ENCODE measurements at places on chromosomes 7 and 10. TPM values are rescaled to one million over a fixed set of nuclear protein-coding genes. Genes with fewer than 3 reads are reported as not detected.

The NYAP1 gene
- not detected for total RNA-seq

The GPR85 gene
- 0.24 TPM for total RNA-seq

The GNGT1 gene
- total RNA-seq, result not detected

The IKZF1 gene
- 10.5 TPM for total RNA-seq

The CYP2W1 gene
- not detected for total RNA-seq

The LIPN gene
- total RNA-seq, result not detected

The MYH16 gene
- not detected for total RNA-seq

The PRKCQ gene
- 36.9 TPM for total RNA-seq

DNA sequence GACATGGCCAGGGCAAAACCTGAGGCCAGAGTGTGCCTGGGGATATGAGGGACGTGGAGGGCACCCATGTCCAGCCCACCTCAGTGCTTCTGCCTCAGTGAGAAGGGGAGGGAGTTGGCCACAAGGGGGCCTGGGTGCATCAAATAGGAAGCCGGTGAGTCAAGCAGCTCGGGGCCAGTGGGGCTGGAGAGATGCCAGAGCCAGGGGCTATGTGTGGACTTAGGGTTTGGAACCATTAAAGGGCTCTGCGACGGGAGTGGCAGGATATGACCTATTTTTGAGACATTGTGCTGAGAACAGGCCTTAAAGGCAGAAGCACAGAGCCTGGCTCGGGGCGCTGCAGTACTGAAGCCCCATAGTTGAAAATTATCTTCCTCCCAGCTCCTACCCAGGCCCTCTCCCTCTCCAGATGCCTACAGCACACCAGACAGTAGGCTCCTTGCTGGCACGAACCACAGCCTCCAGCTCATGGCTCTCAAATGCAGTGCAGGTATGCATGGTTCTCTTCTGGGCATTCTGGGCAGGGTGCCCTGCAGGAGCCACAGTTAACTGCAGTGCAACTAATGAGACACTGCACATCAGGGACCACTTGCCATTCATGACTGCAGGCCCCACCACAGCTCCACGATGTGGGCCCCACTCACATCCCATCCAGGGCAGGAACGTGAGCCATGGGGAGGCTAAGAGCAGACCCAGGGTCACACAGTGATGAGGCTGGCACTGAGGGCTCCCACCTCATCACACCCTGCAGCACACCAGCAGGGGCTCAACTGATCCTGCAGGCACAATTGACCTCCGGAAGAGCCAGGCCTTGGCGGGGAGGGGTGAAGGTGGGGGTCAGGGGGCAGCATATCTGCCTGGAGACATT is 7.2 kb upstream of the PGAM2 start:
- no peaks in the 10 kb centered on the region for H3K27me3 ChIP-seq
- peaks cover 16% of the 10 kb centered on the region for H3K4me1 ChIP-seq
- H3K36me3 ChIP-seq, result peaks cover 18% of the 10 kb centered on the region

GRCh38 chr10:10432296-10433035 is 585.2 kb upstream of the CELF2 start:
- no peak for DNase-seq
- no peak overlapping the region for H3K4me3 ChIP-seq
- H3K4me1 ChIP-seq, result no peaks in the 10 kb centered on the region
- no peaks in the 10 kb centered on the region for H3K27me3 ChIP-seq

DNA sequence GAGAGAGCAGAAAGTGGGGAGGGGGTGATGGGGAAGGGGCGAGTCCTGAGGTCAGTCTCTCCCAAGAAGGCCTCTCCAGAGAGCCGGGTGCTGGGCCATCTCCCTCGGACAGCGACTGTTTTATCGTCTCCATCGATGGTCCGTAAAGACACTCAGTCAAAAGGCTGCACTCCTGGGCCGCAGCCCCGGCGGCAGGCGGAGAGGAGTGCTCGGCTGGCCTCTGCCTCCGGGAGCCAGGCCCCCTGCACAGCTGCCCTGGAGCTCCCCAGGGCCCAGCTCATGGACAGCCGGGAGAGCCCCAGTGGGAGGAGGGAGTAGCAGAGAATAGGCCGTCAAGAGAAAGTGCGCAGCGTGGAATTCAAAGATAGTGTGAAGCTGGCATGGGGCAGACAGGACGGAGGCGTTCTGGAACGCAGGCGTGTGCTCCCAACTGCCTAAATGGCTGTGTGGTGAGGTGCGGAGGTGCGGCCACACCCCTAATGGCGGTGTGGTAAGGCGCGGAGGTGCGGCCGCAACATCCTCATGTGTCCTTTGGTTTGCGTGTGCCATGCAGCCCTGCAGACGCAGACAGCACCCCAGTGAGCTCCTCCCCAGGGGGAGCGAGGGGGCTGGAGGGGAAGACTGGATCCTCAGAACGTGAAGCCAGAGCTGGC is 477.5 kb upstream of the FOXK1 start:
- no peak for DNase-seq
- no peak overlapping the region for H3K4me3 ChIP-seq
- no peaks in the 10 kb centered on the region for H3K27me3 ChIP-seq
- no peaks in the 10 kb centered on the region for H3K4me1 ChIP-seq
- no peaks in the 10 kb centered on the region for H3K36me3 ChIP-seq

GRCh38 chr7:155375337-155376277 is 77.9 kb downstream of the INSIG1 start:
- peaks cover 71% of the 10 kb centered on the region for H3K27me3 ChIP-seq
- peaks cover 55% of the 10 kb centered on the region for H3K4me1 ChIP-seq
- DNase-seq, result no peak
- no peak overlapping the region for H3K4me3 ChIP-seq
- no peaks in the 10 kb centered on the region for H3K36me3 ChIP-seq

DNA sequence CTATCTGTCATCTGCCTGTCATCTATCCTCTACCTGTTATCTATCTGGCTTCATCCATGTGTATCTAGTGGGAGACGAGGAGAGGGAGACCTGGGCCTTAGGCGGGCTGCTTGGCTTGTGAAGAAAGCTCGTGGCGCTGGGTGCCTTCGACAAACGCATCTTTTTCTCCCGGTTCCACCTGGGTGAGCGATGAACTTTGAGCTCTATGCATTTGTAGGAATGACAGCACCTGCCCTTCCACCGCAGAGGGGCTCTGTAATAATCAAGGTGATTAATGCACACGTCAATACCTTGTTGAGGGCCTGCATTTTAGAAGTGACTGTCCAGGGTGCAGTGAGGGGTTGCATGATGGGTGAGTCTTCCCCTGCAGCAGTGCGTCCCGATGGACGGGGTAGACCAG is 2.6 kb upstream of the VIPR2 start:
- DNase-seq, result no peak
- peaks cover 10% of the 10 kb centered on the region for H3K27me3 ChIP-seq
- H3K36me3 ChIP-seq, result no peaks in the 10 kb centered on the region
- peaks cover 19% of the 10 kb centered on the region for H3K4me1 ChIP-seq

DNA sequence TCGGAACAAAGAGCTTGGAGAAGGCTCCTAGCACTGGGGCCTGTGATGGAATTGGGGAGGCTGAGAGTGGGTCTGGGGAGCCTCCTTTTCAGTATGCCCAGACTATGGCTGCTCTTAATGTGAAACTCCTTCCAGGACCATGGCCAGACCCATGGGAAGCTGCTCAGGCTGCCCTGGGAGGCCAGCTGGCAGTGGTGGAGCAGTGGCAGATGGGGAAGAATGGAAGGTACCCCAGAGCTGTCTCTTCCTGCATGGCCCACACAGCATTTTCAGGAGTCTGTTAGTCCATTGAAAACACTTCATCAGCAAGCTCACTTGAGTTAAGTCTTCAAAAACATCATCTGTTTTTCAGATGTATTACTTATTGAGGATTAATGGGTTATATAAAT is 18.5 kb downstream of the NACAD start:
- H3K27me3 ChIP-seq, result no peaks in the 10 kb centered on the region
- H3K27ac ChIP-seq, result no peak overlapping the region
- H3K4me3 ChIP-seq, result no peak overlapping the region
- no peaks in the 10 kb centered on the region for H3K4me1 ChIP-seq
- peaks cover 29% of the 10 kb centered on the region for H3K36me3 ChIP-seq

DNA sequence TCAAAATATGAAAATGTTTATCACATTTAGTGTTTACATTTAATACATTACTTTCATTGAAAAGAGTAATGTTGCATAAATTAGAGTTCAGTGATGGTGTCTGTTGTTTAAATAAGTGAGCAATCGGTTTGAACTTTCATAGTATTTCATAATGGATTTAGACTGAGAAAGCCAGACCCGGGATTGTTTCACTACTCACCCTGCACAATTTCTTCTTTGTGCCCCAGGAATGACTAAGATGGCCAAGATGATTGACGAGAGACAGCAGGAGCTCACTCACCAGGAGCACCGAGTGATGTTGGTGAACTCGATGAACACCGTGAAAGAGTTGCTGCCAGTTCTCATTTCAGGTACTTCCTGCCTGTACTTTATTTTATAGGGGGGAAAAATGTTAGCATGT is 74.6 kb downstream of the VCL start:
- H3K4me3 ChIP-seq, result no peak overlapping the region
- DNase-seq, result no peak
- H3K27ac ChIP-seq, result no peak overlapping the region
- H3K27me3 ChIP-seq, result no peaks in the 10 kb centered on the region
- peaks cover 20% of the 10 kb centered on the region for H3K36me3 ChIP-seq

- no peaks in the 10 kb centered on the region for H3K4me1 ChIP-seq
- no peaks in the 10 kb centered on the region for H3K27me3 ChIP-seq
- DNase-seq, result no peak
- no peaks in the 10 kb centered on the region for H3K36me3 ChIP-seq
Observed at GRCh38 chr7:155191137-155191536, 106.5 kb upstream of the INSIG1 start.

GRCh38 chr7:95394370-95394769 is 1.8 kb downstream of the PON3 start:
- H3K27ac ChIP-seq, result no peak overlapping the region
- H3K4me1 ChIP-seq, result no peaks in the 10 kb centered on the region
- no peaks in the 10 kb centered on the region for H3K27me3 ChIP-seq
- H3K4me3 ChIP-seq, result no peak overlapping the region
- no peaks in the 10 kb centered on the region for H3K36me3 ChIP-seq

- H3K4me1 ChIP-seq, result peaks cover 18% of the 10 kb centered on the region
- H3K27ac ChIP-seq, result no peak overlapping the region
Observed at GRCh38 chr10:5038733-5039132, 35.1 kb upstream of the AKR1C2 start.

- peaks cover 6% of the 10 kb centered on the region for H3K4me1 ChIP-seq
- H3K27ac ChIP-seq, result no peak overlapping the region
- DNase-seq, result no peak
- no peak overlapping the region for H3K4me3 ChIP-seq
Observed at GRCh38 chr10:34522546-34522945, 292.6 kb downstream of the PARD3 start.

GRCh38 chr10:113093188-113094113 is 143.4 kb downstream of the TCF7L2 start:
- no peak overlapping the region for H3K4me3 ChIP-seq
- no peaks in the 10 kb centered on the region for H3K27me3 ChIP-seq
- H3K36me3 ChIP-seq, result no peaks in the 10 kb centered on the region
- no peak for DNase-seq
- no peak overlapping the region for H3K27ac ChIP-seq

GRCh38 chr7:47503281-47503680 is 78.6 kb downstream of the TNS3 start:
- peak; percentile 45 for DNase-seq
- no peak overlapping the region for H3K4me3 ChIP-seq
- H3K27ac ChIP-seq, result peak overlapping the region; percentile 61
- no peaks in the 10 kb centered on the region for H3K36me3 ChIP-seq
- peaks cover 25% of the 10 kb centered on the region for H3K4me1 ChIP-seq
- H3K27me3 ChIP-seq, result no peaks in the 10 kb centered on the region

- no peaks in the 10 kb centered on the region for H3K36me3 ChIP-seq
- H3K27me3 ChIP-seq, result no peaks in the 10 kb centered on the region
- no peaks in the 10 kb centered on the region for H3K4me1 ChIP-seq
- no peak overlapping the region for H3K27ac ChIP-seq
- H3K4me3 ChIP-seq, result no peak overlapping the region
Observed at GRCh38 chr7:22909917-22910316, 87.3 kb upstream of the TOMM7 start.

DNA sequence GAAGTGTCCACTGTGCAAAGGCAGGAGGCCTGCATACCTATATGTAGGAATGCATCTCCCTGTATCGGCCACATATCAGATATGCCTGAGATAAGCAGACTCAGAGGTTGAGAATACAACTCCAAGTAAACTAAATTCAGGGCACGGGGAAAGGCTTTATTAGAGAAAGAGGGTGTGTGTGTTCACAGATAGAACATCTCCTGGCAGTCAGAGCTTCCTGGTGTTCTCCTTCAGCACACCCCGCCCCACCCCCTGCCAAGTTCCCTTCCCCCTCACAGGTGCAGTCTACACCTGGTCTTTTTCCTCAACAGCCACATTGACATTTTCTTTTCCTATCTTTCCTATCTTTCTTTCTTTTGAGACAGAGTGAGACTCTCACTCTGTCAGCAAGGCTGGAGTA is 17.1 kb downstream of the GBX1 start:
- no peaks in the 10 kb centered on the region for H3K36me3 ChIP-seq
- H3K4me1 ChIP-seq, result no peaks in the 10 kb centered on the region
- H3K27ac ChIP-seq, result no peak overlapping the region
- no peak for DNase-seq

GRCh38 chr10:65846541-65846940 is 1079.3 kb upstream of the LRRTM3 start:
- no peaks in the 10 kb centered on the region for H3K36me3 ChIP-seq
- DNase-seq, result no peak
- H3K4me1 ChIP-seq, result no peaks in the 10 kb centered on the region
- H3K4me3 ChIP-seq, result no peak overlapping the region
- no peaks in the 10 kb centered on the region for H3K27me3 ChIP-seq
- no peak overlapping the region for H3K27ac ChIP-seq

DNA sequence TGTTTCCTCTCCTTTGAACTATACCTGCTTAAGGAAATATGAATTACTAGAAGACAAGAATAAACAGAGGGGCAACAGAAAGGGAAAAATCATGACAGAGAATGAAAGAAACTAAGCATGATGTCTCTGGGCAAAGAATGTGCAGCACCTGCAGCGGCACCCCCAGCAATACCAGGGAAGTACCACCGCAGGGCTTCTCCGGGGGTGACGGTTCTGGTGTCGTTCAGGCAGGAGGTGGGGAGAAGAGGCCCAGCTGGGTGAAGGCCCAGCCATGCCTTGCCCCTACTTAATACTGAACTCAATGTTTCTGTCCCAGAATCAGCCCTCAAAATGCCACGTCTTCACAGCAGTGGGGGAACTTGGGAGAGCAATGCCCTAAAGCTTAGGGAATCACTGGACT is 337.6 kb downstream of the CDC14C start:
- H3K4me1 ChIP-seq, result no peaks in the 10 kb centered on the region
- DNase-seq, result no peak
- H3K27ac ChIP-seq, result no peak overlapping the region
- no peak overlapping the region for H3K4me3 ChIP-seq
- H3K27me3 ChIP-seq, result no peaks in the 10 kb centered on the region
- no peaks in the 10 kb centered on the region for H3K36me3 ChIP-seq

- H3K27ac ChIP-seq, result no peak overlapping the region
- DNase-seq, result no peak
- H3K4me3 ChIP-seq, result no peak overlapping the region
- no peaks in the 10 kb centered on the region for H3K27me3 ChIP-seq
Observed at GRCh38 chr7:125256446-125256845, 326.8 kb upstream of the POT1 start.

- DNase-seq, result no peak
- H3K4me1 ChIP-seq, result no peaks in the 10 kb centered on the region
- no peaks in the 10 kb centered on the region for H3K36me3 ChIP-seq
- no peak overlapping the region for H3K4me3 ChIP-seq
- H3K27me3 ChIP-seq, result no peaks in the 10 kb centered on the region
Observed at GRCh38 chr10:104043854-104044253, 41.8 kb downstream of the COL17A1 start.

GRCh38 chr7:117171106-117171505 is 151.8 kb downstream of the WNT2 start:
- H3K4me3 ChIP-seq, result no peak overlapping the region
- H3K4me1 ChIP-seq, result peaks cover 3% of the 10 kb centered on the region
- H3K27me3 ChIP-seq, result no peaks in the 10 kb centered on the region
- no peak for DNase-seq

- H3K4me3 ChIP-seq, result no peak overlapping the region
- no peaks in the 10 kb centered on the region for H3K4me1 ChIP-seq
- no peak for DNase-seq
- H3K27ac ChIP-seq, result no peak overlapping the region
- H3K27me3 ChIP-seq, result no peaks in the 10 kb centered on the region
- no peaks in the 10 kb centered on the region for H3K36me3 ChIP-seq
Observed at GRCh38 chr7:81515009-81515408, 254.8 kb downstream of the HGF start.
